ENCODE measurements at places on chromosomes 13 and 19.

DNA sequence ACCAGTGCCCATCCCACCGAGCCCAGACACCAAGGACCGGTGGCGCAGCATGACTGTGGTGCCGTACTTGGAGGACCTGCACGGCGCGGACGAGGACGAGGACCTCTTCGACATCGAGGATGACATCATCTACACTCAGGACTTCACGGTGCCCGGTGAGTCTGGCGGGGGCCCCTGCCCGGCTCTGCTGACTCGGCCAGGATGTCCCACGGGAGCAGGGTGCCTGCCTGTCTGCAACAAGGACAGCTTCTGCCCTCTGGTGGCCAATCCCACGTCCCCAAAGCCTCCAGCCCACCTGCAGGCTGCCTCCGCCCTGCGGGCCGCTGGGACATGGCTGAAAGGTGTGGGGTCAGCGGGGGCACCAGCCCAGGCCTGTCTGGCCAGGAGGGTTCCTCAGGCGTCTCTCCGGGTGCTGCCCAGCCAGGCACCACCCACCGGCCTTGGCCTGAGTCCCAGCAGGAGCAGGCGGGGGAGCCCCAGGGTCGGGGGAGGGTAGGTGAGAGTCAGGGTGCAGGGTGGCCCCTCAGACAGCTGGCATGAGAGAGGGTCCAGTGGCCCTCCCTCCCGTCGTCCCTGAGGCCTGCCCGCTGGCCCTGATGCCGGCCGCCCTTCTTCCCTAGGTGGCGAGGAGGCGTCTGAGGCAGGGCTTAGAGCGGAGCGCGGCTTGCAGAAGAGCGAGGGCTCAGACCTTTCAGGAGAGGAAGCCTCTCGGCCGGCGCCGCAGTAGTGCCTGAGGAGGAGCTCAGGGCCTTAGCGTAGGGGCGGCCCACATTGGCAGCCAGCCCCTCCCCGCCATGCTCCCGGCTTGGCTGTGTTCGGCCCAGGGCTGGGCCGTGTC lies 14.6 kb downstream of the CBARP start:
- DNase-seq: no peak

DNA sequence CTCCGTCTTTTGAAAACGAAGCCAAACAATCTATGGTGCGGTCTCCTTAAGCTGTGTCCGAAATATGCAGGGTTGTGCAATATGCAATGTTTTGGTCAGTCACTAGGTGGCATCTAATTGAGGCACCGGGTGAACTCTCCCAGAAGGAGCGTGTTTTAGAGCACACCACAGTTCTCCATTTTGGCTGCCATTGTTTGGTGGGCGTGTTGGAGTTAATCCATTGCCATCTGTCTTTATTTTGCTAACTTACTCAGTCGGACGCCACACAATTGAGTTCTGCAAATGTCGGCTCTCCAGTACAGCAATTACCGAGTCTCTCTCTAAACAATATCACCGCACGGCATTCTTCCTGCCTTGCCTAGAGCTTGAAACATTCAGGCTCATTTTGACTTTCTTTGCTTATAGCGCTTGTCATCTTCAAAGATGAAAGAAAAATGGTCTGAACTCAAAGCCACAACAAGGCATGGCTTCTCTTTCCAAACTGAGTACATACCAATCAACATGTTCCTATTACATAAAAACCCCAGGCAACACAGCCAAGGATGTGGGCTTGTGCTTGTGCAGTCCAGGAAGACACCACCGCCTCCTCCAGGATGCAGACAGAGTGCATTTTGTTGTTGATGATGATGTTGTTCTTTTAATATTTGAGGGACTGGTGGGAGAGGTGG lies 182.0 kb upstream of the SERP2 start:
- peak; percentile 62 for DNase-seq

- no peak for DNase-seq
Observed at GRCh38 chr19:42872608-42873007, 6.9 kb downstream of the PSG1 start.

- no peak for DNase-seq
Observed at GRCh38 chr19:19650331-19650730, 6.9 kb upstream of the GMIP start.

GRCh38 chr13:39881887-39882286 lies 226.4 kb downstream of the COG6 start:
- no peak for DNase-seq

- no peak for DNase-seq
Observed at GRCh38 chr19:49758292-49758691, 4.8 kb downstream of the TSKS start.

GRCh38 chr13:113655346-113656002 lies 2.5 kb downstream of the ATP4B start:
- no peak for DNase-seq

- DNase-seq: no peak
Observed at GRCh38 chr19:16335226-16335625, 10.6 kb downstream of the KLF2 start.

DNA sequence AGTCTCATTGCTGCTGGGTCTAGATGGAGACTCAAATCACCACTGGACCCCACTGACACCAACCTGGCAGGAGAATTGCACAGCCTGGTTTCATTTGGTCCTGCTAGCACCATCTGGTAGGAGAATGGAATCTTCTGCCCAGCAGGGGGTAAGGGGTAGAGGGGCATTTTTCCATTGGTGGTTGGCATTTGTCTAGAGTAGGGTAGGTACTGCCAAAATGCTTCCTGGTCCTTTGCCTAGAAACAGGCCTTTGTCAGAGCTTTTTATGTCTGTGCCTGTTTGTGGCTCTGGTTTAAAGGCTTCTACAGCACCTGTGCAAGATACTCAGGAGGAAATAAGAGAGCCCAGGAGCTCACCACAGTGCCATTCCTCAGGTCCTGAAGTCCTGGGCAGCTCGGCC lies 121.3 kb downstream of the KCTD12 start:
- no peak for DNase-seq

DNA sequence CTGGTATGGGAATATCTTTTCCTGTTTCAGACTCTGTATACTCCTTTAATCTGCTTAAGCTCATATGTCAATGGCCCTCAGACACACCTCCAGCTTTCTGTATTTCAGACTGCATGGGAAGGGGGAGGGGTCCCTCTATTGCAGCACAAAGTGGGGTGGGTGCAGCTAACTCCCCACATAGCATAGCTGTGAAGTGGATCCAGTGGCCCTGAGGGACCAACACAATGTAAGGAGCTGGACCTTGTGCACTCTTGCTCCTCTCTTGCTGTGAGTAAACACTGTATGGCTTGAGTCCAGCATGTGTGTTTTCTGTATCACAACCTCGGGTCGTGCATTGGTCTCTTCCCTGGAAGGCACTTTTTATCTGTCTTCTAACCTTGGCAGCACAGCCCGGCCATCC lies 669.9 kb downstream of the PCDH9 start:
- no peak for DNase-seq

DNA sequence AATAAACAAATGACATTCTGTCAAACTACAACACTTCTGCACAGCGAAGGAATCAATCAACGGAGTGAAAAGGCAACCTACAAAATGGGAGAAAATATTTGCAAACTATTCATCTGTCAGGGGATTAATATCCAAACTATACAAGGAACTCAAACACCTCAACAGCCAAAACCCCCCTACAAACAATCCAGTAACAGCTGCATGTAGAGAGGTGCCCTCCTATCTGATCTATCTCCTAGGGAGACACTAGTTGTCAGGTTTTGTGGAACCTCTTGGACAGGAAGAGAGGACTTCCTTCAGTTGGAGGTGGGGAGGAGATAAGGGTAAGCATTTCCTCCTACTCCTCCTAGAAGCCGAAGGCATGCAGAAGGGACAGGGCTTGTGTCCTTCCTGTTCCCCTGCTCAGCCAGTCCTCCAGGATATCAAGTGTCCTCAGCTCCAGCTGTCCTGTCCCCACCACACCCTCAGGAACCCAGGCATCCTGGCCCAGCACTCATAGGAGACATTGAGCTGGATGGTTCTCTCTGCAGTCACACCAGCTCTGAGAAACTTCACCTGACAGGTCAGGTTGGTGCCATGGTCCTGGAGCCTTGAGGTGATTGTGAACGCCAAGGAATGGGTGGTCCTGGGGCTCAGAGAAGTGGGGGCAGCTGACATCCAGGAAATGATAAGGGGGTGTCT lies 9.8 kb upstream of the SIGLEC8 start:
- no peak for DNase-seq

DNA sequence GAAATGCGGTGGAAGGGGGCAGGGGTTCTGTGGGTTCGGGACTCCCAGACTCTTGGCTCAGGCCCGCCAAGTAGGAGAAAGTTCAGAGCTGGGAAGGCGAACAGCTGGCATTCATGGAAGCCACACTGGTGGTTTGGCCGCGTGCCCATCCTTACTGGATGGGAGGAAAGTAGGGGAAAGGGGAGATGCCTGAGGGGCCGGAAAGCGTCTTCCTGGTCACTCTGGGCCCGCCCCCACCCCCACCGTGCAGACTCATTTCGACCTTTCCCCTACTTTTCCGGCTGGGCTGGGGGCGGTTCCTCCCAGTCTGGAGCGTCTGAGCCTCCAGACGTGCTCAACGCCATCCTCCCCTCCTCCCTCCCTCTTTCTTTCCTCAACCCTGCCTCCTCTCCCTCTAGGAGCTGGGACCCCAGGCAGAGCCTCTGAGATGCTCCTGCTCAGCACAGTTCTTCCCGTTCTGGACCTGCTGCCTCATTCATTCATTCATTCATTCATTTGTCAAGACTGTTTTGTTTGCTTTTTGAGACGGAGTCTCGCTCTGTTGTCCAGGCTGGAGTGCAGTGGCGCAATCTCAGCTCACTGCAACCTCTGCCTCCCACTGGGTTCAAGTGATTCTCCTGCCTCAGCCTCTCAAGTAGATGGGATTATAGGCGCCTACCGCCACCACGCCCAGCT lies 3.5 kb downstream of the ANGPTL4 start:
- no peak for DNase-seq

DNA sequence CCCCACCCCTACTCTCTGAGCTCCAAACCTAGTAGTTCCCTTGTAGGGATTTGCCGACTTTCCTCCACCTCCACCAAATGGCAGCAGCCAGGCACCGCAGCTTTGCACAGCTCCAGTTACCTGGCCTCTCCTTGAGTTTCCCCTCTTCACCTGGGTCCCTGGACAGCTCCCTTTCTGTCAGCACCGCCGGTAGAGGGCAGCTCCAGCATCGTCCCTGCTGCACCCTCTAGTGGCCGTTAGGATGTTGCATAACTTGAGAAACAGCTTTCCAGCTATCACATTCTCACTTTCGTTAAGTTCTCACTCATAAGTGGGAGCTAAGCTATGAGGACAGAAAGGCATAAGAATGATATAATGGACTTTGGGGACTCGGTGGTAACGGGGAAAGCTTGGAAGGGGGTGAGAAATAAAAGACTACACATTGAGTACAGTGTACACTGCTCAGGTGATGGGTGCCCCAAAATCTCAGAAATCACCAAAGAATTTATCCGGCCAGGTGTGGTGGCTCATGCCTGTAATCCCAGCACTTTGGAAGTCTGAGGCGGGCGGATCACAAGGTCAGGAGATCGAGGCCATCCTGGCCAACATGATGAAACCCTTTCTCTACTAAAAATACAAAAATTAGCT lies 60.4 kb upstream of the OLFM4 start:
- DNase-seq: peak; percentile 40

- peak; percentile 36 for DNase-seq
Observed at GRCh38 chr19:3687774-3688706, 12.2 kb downstream of the PIP5K1C start.

DNA sequence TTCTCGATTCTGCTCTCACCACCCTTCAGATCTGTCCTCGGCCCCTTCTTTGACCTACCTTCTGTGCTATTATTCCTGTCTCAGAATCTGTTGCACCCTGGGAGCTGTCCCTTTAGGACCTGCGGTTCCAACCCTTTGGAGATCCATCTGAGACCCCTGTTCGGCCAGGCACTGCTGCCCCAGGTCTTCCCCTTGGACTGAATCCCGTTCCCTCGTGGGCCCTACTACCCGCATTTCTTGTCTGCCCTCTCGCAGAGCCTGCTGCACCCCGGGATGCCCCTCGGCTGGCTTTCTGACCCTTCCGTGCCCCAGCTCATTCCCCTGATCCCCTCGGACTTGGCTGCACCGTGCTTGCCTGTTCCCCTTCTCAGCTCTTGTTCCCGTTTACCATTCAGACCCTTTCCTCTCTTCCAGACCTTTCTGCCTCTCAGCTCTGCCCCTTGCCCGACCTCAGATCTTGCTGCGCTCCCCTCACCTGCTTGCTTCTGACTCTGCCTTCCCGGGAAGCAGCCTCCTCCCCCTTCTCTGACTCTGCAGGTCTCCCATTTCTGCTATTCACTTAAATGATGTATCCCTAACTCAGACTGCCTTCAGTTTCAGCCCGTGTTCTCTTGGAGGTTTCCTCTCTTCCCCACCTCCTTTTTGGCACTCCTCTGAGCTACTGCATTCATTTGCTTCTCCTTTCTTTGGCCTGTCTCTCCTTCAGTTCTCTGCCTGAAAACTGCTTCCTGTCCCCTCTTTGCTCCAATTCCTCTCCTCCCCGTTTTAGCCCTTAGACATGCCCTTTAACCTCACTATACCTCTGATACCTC lies 1.1 kb downstream of the ARHGAP35 start:
- no peak for DNase-seq

DNA sequence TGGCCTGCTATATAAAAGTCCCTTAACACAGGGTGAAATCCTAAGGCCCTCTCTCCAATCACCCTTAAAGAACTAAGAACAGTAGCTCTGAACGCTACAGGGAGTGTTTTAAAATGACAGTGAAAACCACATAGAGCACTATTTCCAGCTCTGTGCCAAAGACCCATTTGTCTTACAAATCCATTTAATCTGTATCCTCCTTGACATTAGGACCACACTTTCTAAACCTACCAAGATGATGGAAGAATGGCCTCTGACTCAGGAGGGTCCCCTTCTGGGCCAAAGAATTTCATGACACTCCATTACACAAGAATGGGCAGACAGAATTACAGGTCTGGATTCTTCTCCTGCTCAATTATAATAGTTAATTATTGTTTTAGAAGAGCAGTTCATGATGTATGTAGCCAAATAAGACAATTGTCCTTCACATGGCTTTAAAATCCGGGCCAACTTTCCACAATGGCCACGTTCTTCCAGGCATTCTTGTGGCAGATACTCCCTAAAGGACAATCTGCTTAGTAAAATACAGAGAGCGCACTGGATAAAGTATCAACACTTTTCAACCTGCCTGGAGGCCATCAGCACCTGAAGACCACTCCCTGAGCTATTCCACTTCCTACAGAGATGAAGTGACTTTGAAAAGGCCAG lies 61.0 kb downstream of the STK24 start:
- no peak for DNase-seq

DNA sequence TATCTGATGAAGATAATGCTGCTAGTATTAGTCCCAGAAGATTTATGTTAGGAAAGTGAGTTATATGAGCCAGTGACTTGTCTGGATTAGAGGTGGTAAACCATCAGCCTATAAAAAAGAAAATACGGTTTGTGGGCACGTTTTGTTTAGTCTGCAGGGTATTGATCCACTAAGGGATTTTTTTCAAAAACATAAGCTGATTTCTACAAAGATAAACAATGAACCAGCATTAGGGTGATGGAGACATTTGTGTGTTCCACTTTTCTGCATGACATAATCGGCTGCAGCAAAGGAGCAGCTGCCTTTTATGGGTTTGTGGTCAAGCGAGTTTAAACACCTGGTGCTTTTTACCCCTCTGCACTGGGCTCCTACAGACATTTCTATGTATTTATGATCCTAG lies 836.4 kb upstream of the GPC6 start:
- no peak for DNase-seq

GRCh38 chr13:75993241-75993640 lies 357.1 kb downstream of the LMO7 start:
- DNase-seq: no peak

Data from CD4-positive, alpha-beta memory T cell (primary cell).